ENCODE measurements at places on chromosomes 2 and 18.
A peak's percentile ranks its signal among the peaks of the same experiment; 100 is the strongest.

- DNase-seq: no peak
Measured at GRCh38 chr2:150484006-150484405, 3.5 kb downstream of the RND3 start.

GRCh38 chr2:240216167-240216566, 75.7 kb upstream of the OTOS start:
- DNase-seq: no peak

DNA sequence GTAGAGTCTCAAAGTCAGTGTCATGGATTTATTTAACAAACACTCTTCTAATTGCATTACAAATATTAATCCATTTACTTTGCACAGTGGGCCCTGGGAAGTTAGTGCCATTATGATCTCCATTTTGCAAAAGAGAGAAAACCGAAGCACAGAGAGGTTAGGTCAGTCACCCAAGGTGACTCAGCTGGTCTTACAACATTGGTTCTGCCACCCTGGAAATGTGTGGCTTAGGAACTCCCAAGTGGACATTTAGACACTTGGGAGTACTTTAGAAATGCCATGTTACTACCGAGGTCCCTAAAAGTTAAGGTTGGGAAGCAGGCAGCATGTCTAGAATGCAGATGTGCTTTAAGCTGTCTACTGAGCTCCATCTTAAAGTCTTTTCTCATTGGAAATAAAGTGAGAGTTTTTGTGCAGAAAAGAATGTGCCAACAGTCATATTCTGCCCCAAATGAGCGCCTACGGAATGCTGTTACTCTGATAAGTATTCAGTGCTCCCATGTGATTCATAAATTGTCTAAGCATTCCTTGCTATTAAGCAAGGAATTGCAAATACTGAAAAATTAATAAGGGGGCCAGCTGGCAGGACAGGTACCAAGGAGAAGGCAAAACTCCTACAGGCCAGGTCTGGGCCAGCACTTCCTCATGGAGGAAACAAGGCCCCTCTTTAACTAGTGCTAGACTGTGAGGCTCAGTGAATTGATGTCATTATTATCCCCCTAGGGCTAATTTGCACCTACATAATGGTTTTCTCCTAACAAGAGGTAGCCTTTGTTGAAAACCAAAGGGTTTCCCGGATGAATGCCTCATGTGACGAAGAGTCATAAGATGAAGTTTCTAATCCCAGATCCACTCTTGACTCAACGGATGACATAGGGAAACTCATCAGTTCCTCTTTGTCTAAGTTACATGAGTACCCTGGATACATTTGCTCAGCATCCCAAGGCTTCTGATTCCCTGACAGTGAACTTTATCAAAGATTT, 16.3 kb downstream of the NRP2 start:
- DNase-seq: no peak

- DNase-seq: peak; percentile 40
Measured at GRCh38 chr2:113890253-113891235, 655 bp downstream of the ACTR3 start.

DNA sequence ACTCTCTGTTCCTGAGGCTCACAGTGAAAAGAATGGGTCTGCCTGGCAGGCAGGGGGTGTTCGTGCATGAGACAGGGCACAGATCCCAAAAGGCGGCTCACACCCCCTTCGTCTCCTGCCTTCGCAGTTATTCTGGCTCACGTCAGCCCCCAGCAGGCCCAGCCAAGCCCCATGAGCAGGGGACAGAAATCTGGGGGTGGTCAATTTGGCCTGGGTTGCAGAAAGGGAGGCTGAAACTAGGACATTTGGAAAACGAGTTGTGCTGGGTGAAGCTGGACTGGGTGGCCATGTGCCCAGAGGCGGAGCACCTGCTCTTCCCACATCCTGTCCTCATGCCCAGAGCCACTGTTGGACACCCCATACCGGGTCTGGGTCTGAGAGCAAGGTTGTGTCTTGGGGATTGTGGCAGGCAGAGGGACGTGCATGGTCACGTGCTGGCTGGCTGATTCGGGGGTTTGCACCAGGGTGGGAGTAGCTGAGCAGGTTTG, 99.0 kb upstream of the MCFD2 start:
- DNase-seq: no peak

- peak; percentile 19 for DNase-seq
Measured at GRCh38 chr18:46250084-46250811, 146.1 kb downstream of the HAUS1 start.

- no peak for DNase-seq
Measured at GRCh38 chr2:62604336-62604735, 98.3 kb upstream of the TMEM17 start.

DNA sequence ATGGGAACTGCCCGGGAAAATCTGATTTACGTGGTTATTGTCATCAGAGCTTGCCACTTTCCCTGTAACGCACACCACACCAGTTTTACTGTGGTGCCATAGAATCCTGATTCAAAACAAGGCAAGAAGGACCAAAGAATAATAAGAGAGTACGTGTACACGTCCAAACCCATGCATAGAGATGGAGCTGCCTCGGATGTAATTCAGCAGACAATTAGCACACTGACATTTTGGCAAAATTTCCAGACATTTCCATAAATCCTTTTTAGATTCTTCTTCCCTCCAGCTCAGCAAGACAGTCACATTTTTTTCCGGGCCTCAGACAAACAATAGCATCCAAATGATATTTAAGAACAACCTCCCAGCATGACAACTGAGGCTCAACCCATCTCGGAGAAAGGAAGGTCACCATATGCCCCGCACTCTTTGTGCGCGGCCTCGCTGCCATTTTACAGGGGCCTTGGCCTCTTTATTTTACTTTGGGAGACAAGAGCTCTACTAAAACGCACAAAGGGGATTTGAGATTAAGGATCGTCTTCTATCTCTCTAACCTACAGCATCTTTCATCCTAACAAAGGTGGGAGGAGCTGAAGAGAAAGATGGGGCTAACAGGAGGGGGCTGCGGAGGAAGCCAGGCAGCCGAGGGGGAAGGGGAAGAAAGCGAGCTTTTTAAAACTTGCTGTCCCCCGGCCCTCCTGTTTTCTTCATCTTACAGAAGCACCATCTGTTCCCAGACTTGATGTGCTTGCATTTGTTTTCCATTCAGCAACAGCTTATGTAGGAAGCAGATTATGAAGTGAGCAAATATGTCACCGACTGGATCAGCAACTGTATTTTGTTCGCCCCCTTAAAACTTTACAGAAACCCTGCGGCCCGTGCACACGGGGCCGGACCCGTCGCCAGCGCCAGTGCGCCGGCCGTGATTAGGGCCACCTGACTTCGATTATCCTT, 61.0 kb downstream of the CDCA7 start:
- no peak for DNase-seq

- DNase-seq: no peak
Measured at GRCh38 chr2:230972046-230972445, 23.9 kb upstream of the SPATA3 start.

- DNase-seq: no peak
Measured at GRCh38 chr2:69335311-69335710, 51.7 kb downstream of the GFPT1 start.

All from activated naive CD8-positive, alpha-beta T cell treated with anti-CD3 and anti-CD28 coated beads, Interleukin-2, amount 50 U/mL, for 16 hours (primary cell).